Cerebellar cortex (tissue), 1 donor: ENCODE measurements at places on chromosomes 4 and X.

DNA sequence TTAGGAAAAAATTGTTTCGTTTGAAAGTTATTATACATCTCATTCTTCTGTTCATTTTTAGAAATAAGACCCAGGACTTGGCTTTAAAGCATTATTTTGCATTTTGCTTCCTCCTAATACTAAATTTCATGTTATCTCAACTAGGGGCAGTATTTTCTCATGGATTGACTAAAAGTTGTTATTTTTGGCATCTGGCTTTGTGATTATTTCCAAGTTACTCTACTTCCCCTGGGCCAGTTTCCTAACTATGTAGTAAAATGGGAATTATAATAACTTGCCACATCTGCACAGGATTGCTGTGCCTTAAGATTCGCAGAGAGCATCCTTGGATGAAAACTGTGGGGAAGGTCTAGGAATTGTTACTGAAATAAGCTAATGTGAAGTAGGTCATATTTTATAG, 3.0 kb downstream of the RBPJ start:
- DNase-seq = no peak

GRCh38 chr4:66266035-66266434, 595.7 kb upstream of the EPHA5 start:
- DNase-seq = no peak

DNA sequence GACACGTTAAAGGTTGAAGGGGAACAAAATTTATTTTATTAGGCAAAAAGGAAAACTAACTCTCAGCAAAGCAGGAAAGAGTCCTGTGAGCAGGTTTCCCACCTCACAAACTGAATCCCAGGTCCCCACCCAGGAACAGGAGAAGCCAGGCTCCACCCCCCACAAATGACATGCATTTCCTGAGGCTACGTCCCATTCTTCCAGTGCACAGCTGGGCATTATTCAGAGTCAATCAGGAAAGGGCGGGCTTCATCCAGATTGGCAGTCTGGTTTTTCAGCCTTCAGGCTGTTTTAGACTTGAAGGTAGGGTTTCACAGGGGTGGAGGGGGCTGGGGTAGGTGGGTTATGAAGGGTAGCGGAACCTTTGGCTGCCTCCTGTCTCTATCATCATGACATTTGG, 11.9 kb upstream of the ASIC5 start:
- no peak for DNase-seq

- no peak for DNase-seq
Observed at GRCh38 chr4:141565379-141566089, 70.8 kb upstream of the IL15 start.

DNA sequence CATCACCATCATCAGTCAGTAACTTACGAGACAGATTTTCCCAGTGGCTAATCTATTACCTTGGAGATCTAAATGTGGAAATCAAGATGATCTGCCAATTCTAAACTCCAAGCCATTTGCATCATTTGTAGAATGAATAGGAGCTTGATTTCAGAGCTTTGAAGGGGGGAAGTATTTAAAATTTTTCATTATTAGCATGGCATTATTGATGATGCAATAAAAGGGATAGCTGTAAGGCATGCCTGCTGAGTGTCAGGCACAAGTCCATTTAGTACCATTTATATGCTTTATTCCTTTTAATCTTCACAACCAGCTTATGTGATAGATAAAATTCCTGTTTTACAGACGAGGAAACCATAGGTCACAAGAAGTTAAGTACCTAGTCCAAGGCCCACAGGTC, 5.3 kb downstream of the EXOC1L start:
- DNase-seq = no peak

DNA sequence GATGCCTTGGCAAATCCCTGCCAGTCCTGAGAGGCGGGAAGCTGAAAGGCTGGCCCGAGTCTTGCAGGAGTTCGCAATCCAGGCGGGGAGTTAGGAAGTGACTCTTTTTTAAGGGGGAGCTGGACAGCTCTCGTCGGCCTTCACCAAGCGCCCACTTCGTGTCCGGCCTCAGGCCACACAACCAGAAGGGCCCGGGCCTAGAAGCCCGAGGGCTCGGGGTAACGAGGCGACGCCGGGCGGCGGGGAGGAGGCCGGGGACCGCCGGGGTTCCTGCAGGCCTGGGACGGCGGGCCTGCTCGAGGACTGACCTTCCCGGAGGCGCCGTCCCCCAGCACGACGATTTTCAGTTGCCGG, 395 bp downstream of the RAB28 start:
- DNase-seq = peak; percentile 68

GRCh38 chr4:153233761-153234371, 29.6 kb downstream of the TRIM2 start:
- DNase-seq = peak; percentile 79

DNA sequence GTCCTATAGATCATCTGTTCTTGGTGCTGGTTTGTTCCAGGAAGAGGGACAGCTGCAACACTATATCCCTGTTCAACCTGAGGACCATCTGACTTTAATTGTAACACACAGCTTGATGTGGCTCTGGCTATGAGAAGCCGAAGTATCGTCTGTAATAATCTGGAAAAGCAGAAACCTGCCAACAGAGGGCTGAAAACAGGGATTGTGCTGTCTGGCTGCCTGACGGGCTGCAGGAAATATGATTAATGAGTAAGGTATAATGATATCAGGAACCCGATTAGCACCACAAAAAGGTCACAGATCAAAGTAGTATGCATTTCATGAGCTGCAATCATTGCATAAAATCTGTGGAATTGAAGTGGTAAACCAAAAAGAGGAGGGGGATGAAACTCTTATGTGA, 170.4 kb upstream of the MAB21L2 start:
- DNase-seq = peak; percentile 40

DNA sequence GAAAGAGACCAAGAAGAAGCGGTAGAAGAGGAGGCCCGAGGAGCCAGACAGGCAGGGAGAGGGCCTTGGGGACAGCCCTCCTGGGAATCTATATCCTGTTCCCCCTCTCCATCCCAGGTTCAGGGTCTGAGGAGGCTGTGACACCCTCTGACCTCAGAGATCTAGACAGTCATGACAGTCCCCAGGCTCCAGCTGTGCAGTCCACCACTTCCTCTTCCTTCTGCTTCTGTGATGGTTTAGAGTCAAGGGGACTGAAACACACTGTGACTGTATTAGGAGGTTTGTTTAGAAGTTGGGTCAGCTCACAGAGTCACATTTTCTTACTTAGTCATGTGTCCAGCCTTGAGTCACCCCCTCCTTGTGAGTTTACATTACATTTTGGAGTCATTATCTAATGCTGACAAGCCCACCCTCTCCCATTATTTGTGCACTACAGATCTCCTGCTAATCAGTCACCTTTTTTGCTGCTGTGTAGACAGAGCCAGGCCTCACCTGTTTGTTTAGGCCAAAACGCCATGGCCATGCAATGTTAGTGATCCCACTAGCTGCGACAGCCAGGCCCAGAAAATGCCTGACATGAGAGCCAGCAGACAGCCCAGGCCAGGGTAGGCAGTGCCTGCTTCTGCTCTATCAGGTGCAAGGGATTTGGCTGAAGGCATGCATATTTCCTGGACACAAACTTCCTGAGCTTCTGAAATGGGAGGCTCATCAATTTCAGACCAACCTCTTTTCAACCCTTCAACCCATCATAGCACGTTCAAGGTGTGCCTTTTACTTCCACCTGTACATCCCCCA, 26.0 kb downstream of the MANBA start:
- DNase-seq = no peak

- DNase-seq = no peak
Observed at GRCh38 chrX:40076750-40077575, 20.8 kb downstream of the BCOR start.

DNA sequence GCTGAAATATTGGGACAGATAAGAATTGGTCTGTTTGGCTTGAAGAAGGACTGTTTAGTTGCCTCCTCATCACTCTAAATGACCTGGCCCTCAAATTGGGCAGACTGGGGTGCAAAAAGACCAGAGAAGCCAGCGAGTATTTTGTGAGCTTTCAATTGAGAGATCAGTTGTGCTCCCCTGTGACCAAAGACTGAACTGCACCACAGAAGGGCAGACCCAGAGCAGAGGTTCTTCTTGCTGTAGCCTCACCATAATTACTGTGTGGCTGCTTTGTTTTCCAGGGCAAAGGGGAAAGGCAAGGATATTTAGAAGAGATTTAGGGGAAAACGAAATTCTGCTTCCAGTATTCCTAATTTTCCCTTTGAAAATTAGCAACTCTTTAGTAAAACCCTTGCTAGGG, 104.0 kb upstream of the MBNL3 start:
- no peak for DNase-seq

GRCh38 chr4:170853422-170854021, 763.8 kb upstream of the AADAT start:
- DNase-seq = peak; percentile 15

GRCh38 chr4:24394041-24394440, 190.3 kb downstream of the DHX15 start:
- no peak for DNase-seq

DNA sequence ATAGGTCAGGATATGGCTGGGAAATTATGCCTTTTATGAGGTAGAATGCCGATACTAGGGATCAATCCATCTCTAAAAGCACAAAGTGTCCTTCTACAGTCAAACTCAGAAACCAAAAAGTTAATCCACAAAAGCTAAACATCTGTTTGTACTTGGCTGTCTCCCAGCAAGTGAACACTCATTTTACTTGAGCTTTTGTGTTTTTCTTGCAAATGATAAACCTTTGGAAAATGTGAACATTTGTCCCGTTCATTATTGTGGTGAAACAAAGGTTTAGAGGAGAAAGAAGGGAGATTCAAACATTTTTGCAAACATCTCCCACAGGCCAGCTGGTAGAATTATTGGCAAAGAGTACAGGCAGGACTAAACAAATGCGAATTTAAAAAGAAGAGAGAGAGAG, 300.6 kb upstream of the SPANXN1 start:
- DNase-seq = no peak

DNA sequence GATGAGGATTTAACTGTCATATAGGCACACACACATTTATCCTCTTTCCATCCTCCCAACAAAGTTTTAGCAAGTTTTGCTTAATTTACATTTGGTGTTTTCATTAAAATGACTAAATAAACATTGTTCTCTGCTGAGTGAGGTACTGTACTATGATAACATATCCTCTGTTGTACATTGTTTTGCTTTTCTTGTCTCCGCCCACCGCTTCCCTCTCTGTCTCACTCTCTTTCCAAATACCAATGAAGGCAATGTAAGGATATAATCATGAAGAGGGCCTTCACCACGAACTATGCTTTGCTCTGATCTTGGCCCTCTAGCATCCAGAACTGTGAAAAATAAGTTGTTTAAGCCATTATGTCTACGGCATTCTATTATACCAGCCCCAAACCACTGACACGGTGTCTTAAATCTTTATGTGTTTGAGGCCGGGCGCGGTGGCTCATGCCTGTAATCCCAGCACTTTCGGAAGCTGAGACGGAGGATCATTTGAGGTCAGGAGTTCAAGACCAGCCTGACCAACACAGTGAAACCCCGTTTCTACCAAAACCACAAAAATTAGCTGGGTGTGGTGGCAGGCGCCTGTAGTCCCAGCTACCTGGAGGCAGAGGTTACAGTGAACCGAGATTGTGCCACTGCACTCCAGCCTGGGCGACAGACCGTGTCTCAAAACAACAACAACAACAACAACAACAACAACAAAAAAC, 65.3 kb downstream of the HPRT1 start:
- DNase-seq = no peak

GRCh38 chr4:44583393-44583792, 68.0 kb downstream of the YIPF7 start:
- DNase-seq = no peak

- peak; percentile 20 for DNase-seq
Observed at GRCh38 chr4:7375427-7375826, 59.3 kb downstream of the PSAPL1 start.

DNA sequence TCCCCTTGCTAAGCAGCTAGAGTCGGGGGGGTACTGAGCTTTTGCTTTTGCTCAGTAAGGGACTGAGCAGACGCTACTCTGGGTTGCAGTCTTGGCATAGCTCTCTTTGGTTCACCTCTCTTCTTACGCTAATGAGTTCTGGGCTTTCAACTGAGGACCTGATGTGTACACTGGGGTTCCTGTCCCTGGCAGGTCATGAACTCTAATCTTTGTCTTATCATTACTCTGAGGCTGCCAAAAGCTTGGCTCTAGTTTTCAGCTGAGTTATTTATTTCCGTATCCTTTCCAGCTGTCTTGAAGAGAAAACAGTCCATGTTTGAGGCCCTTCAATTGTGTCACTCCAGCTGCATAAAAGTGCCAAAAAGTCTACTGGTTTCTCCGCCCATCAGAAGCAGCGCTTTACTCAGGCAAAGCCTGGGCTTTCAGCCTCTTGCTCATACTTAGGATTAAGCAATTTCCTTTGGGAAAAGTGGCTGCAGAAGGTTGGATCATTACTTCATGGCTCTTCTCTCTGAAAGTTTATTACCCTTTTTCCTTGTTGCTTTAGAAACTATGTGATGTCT, 121.0 kb upstream of the STOX2 start:
- no peak for DNase-seq
